CD8-positive, alpha-beta T cell (primary cell): ENCODE measurements at places on chromosomes 16 and 17.

GRCh38 chr17:17931159-17931558, 41.0 kb downstream of the TOM1L2 start:
- no peak for DNase-seq

- DNase-seq, result no peak
Measured at GRCh38 chr17:29949696-29950095, 8.3 kb downstream of the EFCAB5 start.

GRCh38 chr17:80761110-80761871, 216.7 kb downstream of the RPTOR start:
- peak; percentile 70 for DNase-seq

DNA sequence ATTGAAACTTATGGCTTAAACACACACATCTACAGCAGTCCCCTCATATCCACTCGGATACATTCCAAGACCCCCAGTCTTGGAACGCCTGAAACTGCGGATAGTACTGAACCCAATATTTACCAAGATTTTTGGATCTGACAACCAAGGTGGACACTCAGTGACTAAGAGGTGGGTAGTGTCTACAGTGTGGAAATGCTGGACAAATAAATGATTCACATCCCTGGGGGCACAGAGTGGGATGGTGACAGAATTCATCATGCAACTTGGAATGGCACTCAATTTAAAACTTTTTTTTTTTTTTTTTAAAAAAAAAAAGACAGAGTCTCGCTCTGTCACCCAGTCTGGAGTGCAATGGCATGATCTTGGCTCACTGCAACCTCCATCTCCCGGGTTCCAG, 54.2 kb upstream of the TRAP1 start:
- DNase-seq, result no peak
